Right renal cortex interstitium (tissue), 3 donors: ENCODE measurements at places on chromosomes 4 and X.

- no peak for DNase-seq
Observed at GRCh38 chr4:157558016-157558415, 337.5 kb downstream of the GRIA2 start.

- DNase-seq = no peak
Observed at GRCh38 chr4:68176904-68177303, 47.2 kb upstream of the TMPRSS11F start.

GRCh38 chrX:106898462-106898861 is 4.7 kb downstream of the RIPPLY1 start:
- no peak for DNase-seq

DNA sequence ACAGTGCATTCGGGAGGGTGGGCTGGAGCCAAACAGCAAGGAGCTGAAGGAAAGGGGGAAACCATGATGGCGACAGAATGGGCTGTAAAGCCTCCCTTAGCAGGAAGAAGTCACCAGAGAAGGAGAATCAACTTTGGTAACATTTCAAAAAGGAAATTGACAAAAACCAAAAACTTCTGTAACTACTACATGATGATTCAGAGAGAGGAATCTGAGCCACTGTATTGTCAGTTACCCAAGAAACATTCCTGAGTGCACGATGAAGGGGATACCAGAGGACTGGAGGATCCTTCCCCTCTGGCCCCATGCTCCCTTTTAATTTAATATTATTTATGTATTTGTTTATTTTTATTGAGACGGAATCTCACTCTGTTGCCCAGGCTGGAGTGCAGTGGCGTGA is 26.3 kb downstream of the PDHA1 start:
- no peak for DNase-seq

DNA sequence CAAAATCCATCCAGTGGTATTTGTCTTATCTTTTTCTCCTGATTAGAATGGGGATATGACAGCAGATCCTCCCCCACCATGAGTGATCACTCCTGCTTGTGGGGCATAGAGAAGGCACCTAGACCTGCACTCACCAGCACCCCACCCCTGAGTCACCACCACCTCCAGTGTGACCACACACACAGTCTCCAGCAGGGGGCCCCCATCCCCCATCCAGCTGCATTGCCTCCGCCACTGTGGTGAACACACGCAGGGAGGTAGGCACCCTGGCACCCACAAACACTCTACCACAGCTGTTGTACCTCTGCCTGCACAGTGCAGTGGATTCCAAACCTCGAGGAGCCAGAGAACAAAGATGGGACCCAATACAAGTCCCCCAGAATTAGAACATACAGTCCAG is 9.0 kb upstream of the MAGEA8 start:
- DNase-seq = no peak

DNA sequence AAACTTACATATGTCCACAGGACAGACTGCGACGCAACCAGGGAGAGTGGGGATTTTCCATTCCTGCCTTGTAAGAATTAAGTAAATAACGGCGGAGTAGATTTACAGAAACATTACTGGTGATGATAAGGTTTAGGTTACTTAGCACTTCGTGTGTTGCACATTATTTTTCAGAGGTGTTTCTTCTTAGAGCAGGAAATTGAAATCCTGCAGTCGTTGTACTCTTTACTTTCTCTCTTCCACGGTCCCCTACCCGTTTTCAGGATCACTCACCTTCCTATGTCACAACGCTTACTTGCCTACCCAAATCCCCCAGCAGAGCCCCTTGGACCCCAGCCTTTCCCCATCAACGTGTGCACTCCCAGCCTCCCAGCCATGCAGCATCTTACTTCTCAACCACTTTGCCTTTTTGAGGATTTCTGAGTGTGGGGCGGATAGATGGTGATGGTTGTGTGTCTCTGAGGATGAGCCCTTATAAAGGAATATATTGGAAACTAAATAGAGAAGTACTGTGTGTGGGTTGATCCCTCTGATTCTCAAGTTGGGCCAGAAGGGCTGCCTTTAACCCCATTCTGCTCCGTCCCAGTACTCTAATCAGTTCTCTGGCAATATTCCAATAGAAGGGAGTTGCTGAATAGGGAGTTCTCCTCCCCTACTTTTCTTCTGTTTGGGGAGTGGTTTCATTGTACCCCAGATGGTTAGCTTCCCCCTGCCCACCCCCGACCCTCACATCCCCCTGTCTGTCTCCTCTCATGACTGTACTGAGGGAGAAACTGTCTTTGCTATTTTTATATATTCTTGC is 1.6 kb downstream of the MID2 start:
- no peak for DNase-seq

GRCh38 chr4:139849219-139849618 is 183.6 kb downstream of the MGST2 start:
- DNase-seq = no peak

DNA sequence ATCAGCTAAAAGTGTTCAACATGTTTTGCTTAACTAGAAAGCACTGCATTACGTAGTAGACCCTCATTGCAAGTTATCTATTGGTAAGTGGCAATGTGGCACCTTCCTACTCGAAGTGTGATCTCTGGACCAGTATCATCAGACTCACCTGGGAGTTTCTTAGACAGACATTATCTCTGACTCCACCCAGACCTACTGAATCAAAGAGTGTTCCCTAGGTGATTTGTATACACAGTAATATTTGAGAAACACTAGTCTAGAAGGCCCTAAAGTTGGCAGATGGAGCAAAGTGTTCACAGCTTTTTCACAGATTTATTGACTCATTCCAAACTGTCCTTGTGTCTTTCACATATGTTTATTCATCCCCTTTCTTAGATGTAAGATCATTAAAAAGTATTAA is 35.7 kb downstream of the SHROOM4 start:
- DNase-seq = no peak

- DNase-seq = no peak
Observed at GRCh38 chr4:26321373-26322221, 783 bp downstream of the RBPJ start.

DNA sequence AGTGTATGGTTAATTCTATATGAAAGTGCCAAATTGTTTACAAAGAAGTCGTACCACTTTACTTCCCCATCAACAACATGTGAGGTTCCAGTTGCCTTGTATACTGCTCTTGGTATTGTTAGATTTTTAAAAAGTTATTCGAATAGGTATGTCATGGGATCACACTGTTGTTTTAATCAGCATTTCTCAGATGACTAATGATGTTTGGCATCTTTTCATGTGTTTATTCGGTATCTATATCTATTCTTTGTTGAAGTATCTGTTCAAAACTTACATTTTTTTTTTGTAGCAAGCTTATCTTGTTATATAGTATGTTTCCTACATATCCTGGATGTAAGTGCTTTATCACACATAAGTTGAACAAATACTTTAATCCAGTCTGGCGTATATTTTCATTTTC is 99.4 kb upstream of the MAB21L2 start:
- no peak for DNase-seq

DNA sequence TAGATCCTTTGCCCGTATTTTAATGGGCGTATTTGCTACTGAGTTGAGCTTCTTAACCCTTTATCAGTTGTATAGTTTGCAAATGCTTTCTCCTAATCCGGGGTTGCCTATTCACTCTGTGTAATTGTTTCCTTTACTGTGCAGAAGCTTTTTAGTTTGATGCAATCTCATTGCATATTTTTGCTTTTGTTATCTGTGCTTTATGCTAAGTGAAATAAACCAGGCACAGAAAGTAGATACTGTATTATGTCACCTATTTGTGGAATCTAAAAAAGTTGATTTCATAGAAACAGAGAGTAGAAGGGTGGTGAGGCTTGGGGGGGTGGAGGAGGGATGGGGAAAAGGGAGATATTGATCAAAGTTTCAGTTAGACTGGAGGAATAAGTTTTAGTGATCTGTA is 17.7 kb downstream of the OGT start:
- no peak for DNase-seq

DNA sequence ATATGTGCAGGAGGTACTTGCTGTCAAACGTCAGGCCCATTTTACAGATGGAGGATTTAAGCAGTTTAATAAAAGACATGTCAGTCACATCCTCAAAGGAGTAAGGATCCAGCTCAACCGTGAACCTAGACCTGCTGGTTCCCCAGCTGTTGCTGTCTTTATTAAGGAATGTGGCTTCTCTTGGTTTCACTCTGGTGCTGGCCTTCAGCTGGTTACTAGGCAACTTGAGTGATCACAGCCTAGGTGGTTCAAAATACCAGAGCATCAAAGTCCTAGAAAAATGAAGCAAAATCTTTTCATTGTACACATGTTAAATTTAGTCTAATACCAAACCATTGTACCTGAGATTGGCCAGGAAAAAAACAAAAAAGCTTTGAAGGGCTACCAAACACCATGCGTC is 32.7 kb upstream of the GLRA2 start:
- no peak for DNase-seq

DNA sequence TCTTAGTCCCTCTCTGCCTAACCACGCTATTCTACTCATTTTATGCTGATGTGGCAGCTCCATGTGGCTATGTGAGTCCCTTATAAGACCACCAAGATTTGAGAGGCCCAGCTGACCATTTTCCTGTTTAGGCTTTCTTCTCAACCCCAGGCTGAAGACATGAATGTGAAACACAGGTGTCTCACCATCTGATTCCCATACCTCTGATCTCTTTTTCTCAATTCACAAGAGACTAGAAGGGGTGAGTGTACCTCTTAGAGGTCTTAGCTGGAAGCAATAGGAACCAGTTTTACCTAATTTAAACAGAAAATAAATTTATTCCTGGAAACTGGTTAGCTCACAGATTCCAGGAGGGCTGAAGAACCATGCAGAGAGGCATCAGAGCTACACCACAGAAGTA is 276.5 kb upstream of the FMR1 start:
- DNase-seq = no peak

GRCh38 chrX:727738-728621 is 97.4 kb downstream of the SHOX start:
- no peak for DNase-seq

GRCh38 chrX:1914606-1915365 is 299.9 kb downstream of the ASMT start:
- DNase-seq = no peak

DNA sequence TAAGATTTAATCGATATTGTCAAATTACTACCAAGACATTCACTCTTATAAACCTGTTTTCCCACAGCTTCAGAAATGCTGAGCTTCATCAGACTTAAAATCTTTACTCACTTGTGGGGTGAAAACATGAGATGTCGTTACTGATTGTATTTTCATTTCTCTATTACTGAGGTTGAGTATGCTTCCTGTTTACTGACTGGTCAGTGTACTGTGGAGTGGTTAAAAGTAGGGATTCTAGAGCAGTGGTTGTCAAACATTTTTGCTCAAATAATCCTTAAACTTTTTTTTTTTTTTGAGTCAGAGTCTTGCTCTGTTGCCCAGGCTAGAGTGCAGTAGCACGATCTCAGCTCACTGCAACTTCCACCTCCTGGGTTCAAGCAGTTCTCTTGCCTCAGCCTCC is 50.3 kb downstream of the NSUN7 start:
- DNase-seq = no peak

DNA sequence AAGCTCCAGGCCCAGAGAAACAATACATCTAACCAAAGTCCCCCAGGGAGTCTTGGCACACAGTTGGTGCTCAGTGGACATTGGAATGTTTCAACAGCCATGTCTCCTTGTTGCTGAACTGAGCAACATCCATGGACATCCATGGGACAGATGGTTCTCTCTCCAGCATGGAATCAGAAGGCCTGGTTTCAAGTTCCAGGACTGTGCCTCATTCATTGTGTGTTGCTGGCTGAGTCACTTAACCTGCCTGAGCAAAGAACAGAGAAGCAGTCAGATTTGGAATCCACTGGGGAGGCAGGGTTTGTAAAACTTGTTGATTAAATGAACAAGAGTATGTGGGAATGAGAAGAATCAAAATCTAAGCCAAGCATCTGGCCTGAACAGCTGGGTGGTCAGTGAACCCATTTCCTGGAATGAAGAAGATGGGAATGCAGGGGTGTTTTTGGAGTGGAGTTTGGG is 147.9 kb downstream of the CHIC2 start:
- DNase-seq = no peak
